ENCODE measurements at places on chromosomes 5 and 9. TPM values are rescaled to one million over a fixed set of nuclear protein-coding genes. Genes with fewer than 3 reads are reported as not detected.

- no peak for DNase-seq
These were observed 34.0 kb downstream of the CDC42SE2 start for GRCh38 chr5:131297886-131298285.

DNA sequence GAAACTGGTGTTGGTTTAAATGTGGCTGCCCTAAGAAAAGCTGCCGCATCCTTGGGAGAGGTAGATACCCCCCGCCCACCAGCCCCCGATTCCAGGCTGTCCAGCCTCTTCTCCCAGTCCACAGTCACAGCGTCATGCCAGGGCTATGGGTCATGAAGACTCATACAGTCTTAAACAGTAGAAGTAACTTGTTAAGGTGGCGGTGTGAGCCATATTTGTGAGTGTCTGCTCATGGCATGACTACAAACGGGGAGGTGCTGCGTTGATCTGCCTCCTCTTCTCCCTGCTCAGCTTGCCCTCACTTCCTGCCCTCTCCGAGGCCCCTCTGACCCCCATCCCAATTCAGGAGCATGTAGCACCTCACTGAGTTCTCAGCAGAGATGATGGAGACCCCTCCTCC lies 20.8 kb downstream of the FGD3 start:
- no peak for DNase-seq

DNA sequence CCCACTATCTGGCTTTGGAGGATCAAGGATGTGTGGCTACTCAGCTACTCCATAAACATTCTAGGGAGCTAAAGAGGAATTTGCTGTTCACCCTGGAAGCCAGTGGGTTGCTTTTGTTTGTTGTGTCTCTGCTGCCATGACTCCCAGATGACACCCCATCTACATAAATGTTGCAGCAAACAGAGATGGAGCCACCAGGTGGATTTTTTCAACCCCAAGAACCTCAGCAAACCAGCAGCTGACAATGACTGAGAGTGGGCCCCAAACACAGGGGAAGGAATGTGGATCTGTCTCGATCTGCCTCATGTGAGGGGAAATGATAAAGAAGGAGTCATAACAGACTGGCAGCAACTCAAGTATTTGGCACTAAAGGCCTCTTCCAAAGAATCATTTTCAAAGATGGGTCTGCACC lies 132.7 kb upstream of the TNC start:
- no peak for DNase-seq

DNA sequence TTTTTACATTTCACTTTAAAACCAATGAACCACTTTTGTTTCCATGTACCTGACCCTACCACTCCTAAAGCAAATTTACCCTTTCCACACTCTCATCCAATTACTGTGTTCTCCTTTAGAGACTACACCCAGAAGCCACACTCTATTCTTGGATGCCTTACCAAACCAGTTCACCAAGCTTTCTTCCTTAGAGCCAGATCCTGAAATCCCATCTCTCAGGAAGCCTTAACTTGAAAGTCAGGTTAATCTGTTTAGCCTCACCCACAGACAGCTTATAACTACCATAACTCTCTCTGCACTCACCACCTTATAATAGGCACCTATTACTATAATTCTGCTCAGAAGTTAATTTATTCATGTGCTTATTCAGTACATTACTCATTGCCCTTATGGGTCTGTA lies 4.3 kb downstream of the CSNK1A1 start:
- DNase-seq = no peak

DNA sequence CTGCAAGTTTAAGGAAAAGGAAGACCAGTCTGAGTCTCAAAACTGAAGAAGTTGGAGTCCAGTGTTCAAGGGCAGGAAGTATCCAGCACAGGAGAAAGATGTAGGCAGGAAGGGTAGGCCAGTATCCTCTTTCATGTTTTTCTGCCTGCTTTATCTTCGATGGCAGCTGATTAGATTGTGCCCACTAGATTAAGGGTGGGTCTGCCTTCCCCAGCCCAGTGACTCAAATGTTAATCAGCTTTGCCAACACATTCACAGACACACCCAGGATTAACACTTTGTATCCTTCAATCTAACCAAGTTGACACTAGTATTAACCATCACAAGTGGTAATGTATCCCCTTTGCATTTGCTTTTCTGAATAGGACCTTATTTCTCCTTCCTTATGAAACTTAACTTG lies 535.9 kb upstream of the FTMT start:
- DNase-seq = no peak

DNA sequence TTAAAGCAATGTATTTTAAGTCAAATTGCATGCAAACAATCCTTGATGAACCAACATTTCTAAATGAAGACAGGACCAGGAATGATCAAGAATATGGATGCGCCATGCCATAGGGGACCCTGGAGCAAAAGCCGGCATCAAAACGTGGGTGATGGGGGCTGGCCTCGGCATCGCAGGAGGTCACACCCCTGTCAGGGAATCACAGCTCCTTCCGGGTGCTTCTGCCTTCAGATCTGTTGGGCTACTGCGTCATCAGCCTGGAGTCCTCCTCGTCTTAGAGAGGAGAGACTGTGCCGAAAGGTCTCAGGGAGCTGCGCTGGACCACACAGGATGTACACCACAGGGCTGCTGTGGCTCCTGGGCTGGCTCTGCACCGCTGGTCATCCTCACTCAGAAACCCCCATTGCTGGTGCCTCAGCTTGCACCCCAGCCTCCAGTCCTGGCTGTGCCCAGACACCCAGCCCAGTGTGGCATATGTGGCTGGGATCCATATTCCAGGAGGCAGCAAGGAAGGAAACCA lies 152.9 kb upstream of the PPP1R26 start:
- no peak for DNase-seq

DNA sequence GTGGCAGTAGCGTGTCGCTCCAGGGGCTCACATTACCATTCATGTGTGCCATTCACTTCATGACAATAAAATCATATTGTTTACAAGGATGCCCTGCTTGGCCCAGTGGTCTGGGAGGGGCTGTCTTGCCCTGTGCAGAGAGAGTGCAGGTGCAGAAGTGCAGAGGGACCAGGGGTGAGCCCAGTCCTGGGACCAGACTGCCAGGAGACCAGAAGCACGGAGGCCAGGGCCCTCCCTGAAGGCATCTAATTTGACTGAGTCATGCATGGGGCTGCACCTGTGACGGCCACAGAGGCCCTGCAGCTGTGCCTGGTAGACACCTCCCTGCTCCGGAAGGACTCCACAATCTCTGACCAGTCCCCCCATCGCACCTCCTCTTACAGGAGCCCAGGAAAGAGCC lies 164.4 kb upstream of the FOXD4L5 start:
- DNase-seq = no peak

The PAEP gene
- total RNA-seq = not detected

DNA sequence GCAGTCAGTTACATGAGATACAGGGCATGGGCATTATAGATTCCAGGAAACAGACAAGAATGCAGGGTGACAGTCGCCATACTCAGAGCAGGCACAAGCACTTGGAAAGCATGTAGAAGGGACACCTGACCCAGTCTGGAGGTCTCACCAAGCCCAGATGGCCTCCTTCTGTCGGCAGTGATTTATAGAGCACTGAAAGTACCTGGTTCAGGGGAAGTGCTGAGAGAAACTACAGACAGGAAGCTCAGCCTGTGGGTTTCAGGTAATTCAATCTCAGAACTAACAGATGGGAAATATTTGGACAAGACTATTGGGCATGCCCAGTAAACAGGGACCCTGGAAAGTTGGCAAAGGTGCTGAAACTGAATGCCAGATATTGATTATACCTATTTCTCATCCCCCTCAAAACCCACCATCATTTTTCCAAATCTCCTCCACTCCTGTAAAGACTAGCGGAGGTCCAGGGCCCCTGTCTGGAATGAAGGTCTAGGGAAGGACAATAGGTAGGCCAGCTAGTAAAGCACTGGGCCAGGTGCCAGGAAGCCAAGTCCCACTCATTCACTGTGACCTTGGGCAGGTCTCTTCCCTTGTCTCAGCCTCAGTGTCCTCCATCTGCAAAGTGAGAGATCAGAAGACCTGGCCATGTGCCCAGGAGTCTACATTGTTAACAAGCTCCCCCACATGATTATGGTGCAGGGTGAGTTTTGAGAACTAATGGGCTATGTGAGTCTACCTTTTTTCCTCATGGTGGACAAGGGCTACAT lies 26.9 kb downstream of the KLHL3 start:
- DNase-seq = no peak

The C9 gene
- 0.24 TPM for total RNA-seq

DNA sequence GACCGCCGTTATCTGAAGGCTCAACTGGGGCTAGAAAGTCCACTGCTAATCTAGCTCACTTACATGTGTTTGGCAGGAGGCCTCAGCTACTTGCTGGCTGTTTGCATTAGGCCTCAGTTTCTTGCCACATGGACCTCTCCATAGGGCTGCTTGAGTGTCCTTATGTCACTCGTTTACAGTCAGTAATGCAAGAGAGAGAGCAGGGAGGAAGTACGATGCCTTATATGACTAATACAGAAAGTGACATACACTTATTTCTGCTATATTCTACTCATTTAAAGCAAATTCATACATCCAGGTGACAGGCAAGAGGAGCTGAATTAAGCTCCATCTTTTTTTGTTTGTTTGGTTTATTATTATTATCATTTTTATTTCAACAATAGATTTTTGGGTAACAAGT lies 179.6 kb downstream of the LURAP1L start:
- no peak for DNase-seq

The GMCL2 gene
- not detected for total RNA-seq

DNA sequence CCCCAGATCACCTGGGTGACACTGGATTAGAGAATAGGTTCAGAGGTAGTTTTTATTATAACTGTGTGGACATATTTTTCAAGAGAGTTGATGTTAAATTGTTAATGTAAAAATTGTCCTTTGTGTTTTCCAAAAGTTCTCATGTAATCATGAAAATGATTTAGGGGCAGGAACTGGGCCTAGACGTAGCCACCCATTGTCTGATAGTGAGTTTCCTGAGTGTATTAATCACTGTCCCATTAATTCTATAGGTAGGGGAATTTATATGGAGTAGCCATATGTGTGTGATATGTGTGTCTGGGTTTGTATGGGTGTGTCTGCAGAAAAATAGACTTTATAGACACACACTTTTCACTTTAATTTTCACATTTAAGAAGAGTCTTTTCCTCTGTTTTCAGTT lies 144.6 kb upstream of the RAI14 start:
- no peak for DNase-seq

The PCDHA6 gene
- total RNA-seq = not detected
